NCI-H446 (cell line): ENCODE measurements at places on chromosomes 3 and 15.

DNA sequence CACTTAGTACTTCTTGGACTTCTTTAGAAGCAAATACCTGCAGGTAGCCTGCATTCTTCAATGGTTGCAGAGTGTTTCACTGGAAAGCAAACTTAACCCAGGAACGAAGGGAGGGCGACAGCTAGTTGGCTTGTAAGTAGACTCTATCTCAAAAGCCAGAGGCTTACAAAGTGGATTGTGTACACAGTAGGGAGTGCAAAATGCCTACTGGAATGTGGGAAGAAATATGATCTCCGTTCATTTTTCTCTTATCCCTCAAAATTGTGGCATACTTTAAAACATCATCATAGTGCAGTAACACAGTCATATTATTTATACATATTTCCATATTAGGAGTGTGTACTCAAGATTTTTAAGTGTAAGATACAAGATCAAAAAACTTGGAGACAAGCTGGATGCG is 155.7 kb downstream of the LIPC start:
- DNase-seq: no peak

DNA sequence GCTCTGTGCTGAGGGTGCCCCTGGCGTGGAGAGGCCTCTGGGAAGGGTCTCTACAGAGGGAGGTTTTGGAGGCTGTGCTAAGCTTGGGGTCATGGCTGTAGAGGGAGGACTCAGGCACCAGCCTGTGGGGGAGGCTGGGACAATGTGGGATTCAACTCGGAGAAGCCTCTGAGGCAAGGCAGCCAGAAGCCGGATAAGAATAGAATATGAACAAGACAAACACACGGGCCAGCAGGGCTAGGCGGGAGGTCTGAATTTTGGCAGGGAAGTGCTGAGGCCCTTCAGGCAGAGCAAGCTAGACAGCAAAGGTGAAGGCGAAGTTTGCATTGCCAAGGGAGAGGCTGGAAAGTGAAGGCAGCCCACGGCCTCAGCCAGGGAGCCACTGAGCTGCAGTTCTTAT is 612.1 kb upstream of the NR2F2 start:
- no peak for DNase-seq

- no peak for DNase-seq
These were observed 30.9 kb upstream of the CLK3 start for GRCh38 chr15:74584779-74585178.

- DNase-seq: no peak
These were observed 238.2 kb upstream of the C2CD4B start for GRCh38 chr15:62403164-62403809.

DNA sequence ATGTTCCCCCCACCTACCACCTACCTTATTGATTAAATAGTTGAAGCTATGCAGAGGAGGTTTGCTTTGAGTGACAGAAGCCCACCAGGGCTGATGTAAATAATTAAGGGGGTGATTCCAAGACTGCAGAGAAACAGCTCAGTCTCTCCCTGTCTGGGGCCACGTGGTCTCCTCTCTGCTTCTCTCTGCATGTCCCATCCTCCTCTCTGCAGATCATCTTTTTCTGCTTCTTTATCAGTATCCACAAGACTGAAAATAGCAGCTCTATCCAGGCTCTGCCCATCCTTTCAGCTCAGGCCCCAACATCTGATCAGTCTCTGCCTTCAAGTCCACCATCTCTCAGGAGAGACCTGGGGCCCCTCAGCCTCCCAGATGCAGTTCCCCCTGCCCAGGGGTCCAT is 110.8 kb downstream of the ANP32A start:
- no peak for DNase-seq

GRCh38 chr3:71083726-71084131 is 499.8 kb downstream of the FOXP1 start:
- no peak for DNase-seq

DNA sequence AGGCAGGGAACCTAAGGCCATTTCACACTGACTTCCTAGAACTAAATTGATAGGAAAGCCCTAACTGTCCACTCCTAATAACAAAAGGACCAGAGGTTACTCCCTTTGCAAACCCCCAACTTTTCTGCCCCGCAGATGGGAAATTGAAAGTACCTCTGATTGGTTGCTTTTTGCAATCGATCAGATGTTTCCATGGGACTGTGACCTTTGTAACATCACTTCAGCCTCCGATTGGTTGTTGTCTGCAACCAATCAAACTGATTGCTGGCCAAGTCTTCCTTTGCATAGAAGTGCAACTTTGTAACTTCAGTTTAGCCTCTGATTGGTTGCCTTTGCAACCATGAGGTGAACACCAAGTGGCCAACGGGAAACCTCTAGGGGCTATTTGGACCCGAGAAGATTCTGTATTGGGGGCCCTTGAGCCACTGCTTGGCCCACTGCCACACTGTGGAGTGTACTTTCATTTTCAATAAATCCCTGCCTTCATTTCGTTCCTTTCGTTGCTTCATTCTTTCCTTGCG is 11.3 kb upstream of the KNL1 start:
- no peak for DNase-seq

DNA sequence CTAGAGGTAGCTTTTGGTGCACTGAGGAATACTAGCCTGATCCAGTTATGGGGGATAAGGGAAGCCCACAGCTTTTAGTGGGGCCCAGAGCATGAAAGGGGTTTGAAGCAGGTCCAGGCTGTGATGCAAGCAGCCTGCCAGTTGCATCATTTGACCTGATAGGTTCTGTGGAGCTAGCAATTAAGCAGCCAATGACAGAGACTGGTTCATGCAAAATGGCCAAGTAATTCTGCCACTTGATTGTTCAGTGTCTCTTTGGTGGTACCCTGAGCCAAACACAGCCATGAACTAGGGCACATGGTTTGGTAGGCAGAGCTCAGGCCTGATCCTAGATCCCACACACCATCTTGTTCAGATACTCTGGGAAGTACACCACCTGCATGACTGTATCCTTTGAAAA is 91.0 kb upstream of the PRR23C start:
- no peak for DNase-seq

DNA sequence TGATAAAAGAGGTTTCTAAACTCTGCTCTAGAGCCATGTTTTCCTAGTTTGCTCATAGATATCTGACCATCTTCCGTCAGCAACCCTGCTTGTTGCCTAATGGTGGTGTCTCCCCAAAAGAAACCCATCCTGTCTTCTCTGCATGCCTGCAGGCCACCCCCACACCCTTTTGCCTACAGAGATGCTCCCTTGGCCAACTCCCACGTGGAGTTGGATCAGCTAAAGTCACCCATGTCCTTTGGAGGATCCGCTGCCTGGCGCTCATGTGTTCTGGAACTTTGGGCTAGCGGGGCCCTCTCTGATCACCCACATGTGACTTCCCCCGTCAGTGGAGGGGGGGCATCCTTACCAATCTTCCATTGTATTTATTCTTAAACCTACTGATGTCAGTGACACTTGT is 185.6 kb downstream of the ADAMTS17 start:
- DNase-seq: no peak

DNA sequence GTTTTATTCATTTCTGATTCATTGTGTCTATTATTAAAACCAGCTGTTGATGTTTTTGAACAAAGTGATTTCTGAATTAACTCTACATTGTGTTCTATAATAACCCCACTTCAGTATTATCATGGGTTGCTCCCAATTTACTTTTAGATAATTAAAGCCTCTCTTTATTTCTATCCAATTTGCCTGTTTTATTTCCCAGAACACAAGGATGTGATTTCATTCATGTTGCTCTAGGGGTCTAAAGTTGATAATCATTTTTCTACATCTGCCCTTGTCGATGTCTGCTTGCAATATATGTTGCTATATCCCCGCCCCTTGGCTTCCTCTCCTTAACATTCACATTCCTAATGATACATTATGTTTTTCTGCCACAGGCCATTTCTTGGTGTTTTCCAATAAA is 747.3 kb downstream of the CADM2 start:
- DNase-seq: no peak

DNA sequence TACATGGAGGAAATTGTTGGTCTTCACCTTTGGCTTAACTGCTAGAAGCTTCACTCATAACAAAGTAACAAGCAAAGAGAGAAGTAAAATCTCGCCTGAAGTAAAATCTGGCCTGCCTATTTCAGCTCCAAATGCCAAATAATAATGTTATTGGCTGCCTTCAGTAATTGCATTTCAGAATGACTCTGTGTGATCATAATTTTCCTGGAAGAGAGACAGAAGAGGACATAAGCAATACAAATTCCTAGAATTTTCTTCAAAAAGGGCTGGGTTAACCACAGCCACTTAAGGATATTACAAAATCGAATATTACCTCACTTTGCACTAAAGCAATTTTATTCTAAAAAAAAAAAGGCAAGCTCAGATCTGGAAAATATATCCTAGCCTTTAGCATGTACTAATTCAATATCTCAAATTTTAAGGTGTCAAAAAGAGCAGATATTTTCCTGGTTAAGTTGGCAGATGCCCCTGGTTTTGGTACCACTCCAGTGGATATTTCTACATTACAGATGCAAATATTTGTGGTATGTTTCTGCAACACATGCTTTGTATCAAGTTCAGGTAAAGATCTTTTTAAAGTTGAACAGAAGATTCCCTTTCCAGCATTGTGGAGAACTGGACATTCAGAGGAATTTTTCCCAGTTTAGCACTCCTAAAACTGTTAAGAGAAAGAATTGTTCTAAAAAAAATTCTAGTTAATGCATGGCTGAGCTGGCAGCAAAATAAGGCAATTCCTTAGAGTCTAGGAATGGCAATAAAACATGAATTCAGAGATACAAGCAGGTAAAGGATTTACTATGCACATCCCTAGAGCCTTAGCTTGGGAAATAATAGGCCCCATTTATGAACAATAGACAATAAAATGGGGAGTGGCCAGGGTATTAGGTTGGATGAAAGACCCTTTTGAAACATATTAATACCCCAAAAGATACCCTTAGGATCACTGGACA is 116.7 kb downstream of the STAC start:
- DNase-seq: no peak

DNA sequence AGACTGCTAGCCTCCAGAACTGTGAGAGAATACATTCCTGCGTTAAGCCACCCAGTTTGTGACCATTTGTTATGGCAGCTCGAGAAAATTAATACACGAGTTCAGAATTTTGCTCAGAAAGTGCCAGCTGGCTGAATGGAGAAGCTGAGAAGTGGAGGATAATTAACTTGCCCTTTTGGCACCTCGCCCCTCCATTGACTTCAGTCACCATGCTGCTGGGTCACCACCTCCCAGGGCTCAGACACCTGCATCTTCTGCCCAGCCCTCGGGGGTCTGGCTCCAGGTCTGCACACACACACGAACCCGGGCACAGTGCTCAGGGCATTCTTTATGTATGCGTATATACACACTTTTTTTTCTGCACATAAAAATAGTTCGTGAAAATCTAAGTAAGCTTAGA is 32.0 kb downstream of the AMOTL2 start:
- DNase-seq: peak; percentile 70

DNA sequence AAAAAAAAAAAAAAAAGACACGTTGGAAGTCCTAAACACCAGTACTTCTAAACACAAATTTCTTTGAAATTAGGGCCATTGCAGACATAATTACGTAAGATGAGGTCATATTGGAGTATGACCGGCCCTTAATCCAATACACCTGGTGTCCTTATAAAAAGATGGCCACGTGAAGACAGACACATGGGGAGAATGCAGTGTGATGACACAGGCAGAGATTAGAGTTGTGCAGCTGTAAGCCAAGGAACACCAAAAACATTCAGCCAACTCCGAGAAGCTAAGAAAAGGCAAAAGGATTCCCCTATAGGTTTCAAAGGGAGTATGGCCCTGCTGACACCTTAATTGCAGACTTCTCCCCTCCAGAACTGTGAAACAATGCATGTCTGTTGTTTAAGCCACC is 379.0 kb upstream of the PDZRN3 start:
- no peak for DNase-seq

GRCh38 chr3:151008699-151009098 is 36.2 kb upstream of the CLRN1 start:
- DNase-seq: no peak

DNA sequence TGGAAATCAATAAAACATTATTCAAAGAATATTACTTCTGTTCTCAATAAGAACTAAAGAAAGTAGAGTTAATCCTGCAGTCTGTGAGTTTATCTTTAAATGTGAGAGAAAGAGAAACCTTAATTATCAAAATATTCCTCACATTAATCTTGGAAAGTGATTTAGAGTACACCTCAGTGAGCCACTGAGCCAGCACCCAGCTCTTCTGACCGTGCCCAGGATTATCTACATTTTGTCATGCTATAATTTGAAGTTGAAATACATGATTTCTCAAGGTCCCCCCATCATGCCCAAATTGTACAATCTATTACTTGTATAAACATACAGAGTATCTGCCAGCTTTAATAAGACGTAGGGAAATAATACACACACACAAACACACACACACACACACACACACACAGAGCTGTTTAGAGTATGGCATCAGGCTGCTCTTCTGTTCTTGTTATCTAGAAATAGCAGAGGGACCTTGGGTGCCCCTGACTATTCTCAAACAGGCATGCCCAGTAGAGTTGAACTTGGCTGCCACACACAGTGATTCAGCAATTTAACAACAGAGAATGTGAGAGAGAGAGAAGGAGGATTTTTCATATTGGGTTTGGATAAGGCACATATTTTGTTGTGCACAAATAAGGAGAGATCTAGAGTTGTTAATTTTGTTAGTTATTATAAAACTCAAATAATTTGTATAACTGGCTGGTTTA is 74.4 kb downstream of the P2RY1 start:
- no peak for DNase-seq

DNA sequence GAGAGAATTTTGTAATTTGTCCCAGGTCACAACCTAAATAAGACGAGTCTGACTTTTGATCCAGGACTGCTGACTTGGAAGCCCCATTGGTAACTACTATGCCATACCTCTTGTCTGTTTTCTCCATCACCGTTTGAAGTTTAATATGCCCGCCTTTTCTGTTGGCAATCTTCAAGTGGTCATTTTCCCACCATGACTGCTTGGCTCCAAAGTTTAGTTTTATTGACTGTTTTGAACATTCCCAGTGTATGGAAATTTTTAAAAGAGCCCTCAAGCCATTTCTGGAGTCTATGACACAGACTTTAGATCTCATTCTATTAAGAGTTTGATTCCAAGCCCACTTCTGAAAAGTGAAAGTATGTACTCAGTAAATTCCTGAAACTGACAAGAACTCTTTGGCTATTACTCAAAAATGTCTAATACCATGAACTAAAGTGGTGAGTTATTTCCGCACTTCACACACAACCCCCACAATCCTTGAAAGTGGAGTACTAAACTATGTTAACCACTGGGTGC is 136.7 kb upstream of the ADAMTS9 start:
- no peak for DNase-seq

DNA sequence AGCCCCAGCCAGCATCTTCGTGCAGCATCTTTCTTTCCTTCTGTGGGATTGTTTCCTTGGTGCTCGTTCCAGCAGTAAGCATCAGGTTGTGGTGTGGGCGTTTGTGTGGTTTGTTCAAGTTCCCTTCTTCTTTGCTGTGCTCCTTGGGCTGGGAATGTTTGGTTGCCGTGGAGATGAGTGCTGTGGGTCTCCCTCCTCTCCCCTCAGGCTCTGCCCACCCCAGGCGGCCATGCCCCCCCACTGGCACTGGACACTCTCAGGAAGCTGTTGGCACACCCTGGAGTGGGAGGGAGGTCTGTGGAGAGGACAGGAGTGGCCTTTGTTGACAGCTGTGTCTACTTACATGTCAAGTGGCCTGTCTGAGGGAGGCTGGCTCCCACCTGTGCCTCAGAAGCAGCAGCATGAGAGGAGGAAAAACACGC is 46.5 kb upstream of the SACM1L start:
- no peak for DNase-seq
